AG08396 (cell line): ENCODE measurements at places on chromosomes 6 and 20.

GRCh38 chr20:11544029-11544678 is 373.5 kb upstream of the BTBD3 start:
- DNase-seq = peak; percentile 46

DNA sequence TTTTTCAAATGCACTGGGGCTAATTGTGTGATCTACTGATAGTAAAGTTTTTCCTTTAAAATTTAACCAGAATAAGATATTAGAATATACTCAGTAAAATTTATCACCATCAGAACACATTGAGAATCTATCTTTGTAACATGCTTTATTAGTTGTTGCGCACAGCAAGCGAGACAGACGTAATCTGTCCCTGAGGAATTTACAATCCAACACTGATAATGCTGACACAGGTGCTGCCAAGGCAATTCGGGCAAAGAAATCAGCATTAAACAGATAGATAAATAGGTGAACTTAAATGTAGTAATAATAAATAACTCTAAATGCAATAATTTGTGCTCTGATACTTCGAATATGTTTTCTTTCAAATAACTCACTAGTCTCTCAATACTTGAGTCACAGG is 607.2 kb downstream of the HTR1B start:
- DNase-seq = no peak

DNA sequence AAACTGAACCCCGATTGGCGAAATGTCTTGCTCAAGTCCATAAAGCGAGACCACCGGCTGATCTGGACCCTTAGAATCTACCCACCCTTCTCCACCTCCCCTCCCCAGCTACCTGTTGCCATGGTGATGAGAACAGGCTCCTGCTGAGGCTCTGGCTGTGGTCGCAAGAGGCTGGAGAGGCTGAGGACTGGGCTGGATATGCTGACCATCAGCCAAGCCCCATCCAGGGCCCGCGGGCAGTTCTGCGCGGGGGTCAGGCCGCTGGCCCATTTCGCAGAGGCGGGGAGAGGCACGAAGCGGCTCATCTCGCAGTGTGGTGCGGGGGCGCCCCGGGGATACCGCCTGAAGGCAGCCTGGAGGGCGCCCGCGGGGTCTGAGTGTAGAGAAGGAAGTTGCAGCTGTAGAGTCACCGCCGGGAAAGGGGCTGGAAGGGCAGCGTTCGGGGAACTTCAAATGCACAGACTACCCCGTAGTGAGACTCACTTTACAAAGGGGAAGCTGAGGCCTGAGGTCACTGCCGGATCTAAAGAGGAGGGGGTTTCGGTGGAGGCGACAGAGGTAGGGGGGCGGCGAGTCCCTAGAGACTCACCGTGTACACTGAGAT is 671 bp downstream of the TAPBP start:
- peak; percentile 43 for DNase-seq

- no peak for DNase-seq
These were observed 41.0 kb downstream of the PKHD1 start for GRCh38 chr6:52046456-52046855.

- no peak for DNase-seq
These were observed 17.8 kb upstream of the FKBP5 start for GRCh38 chr6:35706468-35706867.

GRCh38 chr20:41261790-41262717 is 55.5 kb downstream of the ZHX3 start:
- no peak for DNase-seq

DNA sequence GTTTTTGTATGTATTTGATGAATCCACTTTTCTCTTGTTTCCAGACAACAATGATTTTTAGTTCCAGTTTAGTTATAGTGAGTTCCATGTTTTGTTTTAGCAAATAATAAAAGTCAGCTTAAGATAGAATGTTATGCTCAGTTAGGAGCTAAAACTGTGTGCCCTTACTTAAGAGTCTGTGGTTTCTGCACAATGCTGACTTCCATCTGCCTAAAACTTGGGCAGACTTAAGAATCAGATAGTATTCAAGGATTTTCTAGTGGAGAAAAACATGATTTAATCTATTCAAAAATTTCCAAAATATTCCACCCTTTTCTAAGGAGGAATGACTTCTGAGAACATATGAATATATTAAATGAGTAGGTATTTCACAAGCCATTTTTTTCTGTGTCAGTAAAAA is 32.8 kb downstream of the LAMA4 start:
- DNase-seq = no peak

- DNase-seq = no peak
These were observed 15.6 kb downstream of the MANBAL start for GRCh38 chr20:37305079-37305478.

- DNase-seq = peak; percentile 34
These were observed 50.3 kb upstream of the GFRAL start for GRCh38 chr6:55276745-55277530.

DNA sequence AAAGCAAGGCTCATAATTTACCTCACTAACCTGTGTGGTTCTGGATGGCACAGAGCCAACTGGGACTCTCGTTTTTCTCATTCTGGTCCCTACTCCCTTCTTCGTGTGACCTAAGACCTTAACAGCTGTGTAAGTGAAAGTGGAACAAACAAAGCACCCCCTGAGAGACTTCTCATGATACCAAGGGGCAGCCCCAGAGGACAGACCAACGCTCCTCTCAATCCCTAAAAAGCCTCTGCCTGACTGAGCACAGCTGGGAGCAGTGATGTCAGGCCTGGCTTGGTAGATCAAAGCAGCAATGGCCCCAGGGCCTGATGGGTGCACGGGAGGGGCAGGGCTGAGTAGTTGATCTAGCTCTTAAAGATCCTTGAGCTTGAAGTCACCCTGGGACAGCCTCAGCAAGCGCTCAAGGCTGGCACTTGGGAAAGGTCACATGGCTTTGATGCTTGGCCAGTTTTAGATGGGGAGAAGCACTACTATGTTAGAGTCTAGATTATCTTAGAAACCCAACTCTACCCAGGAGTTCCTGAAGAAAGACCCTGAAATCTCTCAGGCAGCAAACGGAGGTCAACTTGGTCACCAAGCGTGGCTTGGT is 16.2 kb upstream of the TGM2 start:
- DNase-seq = no peak

DNA sequence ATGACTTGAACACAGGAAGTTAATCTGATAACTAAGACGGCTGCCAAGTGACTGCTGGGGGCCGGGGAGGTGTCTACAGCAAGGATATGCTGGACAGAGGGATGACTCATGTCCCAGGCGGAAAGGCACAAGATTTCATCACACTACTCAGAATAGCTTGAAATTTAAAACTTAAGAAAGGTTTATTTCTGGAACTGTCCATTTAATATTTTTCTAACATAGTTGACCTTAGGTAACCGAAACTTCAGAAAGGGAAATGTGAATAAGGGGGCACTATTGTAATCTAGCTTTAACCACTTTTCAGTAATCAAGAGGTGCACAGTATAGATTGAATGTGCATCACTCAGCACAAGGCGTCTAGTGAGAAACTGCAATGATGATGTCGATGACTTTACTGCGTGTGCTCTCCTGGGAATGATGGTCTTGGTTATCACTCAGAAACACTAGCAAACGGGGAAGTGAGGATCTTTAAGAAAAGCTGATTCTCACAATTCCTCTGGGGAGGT is 171.5 kb downstream of the QKI start:
- DNase-seq = peak; percentile 66

- no peak for DNase-seq
These were observed 84.4 kb upstream of the SCAF8 start for GRCh38 chr6:154648888-154649205.

- DNase-seq = peak; percentile 18
These were observed 4.0 kb upstream of the ADGRF5 start for GRCh38 chr6:46925563-46926253.

DNA sequence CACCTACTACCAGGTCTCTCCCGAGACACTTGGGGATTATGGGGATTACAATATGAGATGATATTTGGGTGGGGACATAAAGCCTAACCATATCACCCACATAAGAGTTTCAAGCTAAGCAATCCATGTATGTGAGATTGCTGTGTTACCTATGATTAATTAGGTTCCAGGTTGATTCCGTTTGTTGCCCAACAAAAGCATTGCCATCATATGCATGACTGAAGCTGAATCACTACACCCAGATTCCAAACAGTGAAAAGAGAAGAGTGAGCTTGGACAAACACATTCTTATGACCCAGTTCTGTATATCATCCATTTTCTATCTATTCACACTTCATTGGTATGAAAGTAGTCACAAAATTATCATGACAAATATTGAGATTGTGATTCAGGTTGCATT is 952.5 kb upstream of the MAN1A1 start:
- DNase-seq = no peak

GRCh38 chr6:25898289-25898977 is 24.4 kb upstream of the SLC17A3 start:
- no peak for DNase-seq

- DNase-seq = no peak
These were observed 11.4 kb downstream of the IYD start for GRCh38 chr6:150380256-150380655.

DNA sequence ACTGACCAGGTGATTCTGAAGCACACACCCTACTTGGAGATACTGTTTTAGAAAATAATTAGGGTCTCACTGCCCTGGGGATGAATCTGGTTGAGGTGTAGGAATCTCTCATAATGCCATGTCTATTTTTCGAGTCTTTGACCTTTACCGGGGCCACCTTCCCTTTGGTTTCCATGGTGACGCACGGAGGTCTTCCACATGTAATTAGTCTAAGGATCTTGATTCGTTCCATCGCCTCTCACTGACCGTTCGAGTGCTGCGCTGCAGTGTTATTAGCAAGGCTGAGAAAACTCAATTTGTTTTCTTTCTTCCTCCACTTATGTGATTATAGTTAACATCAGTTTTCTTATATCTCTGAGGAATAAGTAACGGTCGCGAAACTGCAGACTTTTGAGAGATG is 144.3 kb upstream of the SPACA1 start:
- no peak for DNase-seq

- no peak for DNase-seq
These were observed 41.3 kb upstream of the BTN3A2 start for GRCh38 chr6:26323525-26324294.

- no peak for DNase-seq
These were observed 356.2 kb downstream of the GJA1 start for GRCh38 chr6:121791396-121792315.

DNA sequence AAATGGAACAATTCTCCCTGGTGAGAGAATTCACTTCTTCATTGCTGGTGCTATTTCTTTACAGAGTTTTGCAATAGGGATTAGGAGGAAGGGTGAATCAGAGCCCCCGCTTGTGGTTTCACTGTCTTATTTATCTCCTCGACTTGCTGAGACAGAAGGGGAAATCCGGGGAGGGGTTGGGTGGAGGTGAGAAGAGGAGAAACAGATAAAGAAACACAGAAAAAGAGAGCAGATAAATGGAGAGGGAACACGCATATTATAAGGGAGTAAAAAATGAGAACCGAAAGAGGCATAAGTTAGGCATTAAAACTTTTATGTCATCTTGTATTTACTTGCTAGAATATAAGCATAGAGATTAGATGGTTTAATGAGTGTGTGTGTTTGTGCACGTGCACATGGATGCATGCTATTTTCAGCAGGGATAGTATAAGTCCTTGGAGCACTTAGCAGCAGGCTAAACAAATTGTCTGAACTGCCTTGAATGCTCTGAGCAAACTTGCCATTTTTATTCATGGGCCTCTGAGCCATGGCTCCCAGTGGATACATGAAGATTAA is 105.0 kb downstream of the OLIG3 start:
- DNase-seq = no peak

DNA sequence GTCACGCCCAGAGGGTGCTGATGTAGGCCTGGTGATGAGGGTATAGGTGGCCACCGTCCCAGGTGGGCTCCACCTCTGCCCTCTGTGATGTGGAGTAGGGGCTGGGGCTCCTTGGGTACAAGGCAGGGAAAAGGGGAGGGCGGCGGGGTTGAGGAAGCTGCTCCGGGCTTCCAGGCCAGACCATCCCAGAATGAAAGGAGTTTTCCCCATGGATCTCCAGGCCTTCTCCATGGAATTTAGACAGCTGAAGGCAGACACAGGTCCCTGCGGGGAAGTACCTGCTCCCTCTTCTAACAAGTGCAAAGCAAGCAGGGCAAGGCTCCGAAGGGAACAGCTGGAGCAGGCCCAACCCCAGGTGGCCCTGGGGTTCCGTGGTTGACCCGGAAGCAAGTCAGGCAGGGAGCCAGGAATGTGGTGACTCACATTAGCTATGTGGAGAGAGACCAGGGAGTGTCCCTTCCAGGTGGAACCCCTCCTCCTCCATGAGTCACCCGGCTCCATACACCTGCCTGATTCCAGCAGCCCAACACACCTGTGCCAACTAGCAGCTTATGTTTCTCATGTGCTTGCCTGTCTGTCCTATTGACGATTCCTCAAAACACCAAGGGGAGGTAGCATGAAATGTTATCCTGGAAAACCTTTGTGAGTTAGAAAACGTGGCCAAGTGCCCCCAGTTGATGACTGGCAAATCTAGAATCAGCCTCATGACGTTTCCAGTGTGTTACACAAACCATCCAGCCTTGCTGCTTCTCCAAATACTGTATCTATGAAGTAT is 59.7 kb upstream of the SNX9 start:
- DNase-seq = peak; percentile 34

DNA sequence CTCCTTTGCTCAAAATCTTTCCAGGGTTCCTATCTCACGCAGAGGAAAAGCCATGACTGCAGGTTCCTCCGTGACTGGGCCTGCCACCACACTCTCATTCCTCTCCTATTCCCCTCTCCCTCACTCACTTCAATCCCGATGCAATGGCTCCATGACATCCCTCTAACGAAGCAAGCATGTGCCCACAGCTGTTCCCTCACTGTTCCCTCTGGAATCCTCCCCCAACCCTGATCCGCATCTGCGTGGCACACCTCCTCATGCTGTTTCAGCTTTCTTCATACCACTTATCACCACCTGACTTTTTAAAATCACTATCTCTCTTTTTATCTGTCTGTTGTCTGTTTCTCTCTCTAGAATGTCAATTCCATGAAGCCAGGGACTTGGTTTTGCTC is 25.5 kb downstream of the ANGPT4 start:
- DNase-seq = no peak

- peak; percentile 52 for DNase-seq
These were observed 10.9 kb upstream of the E2F1 start for GRCh38 chr20:33697129-33697528.

DNA sequence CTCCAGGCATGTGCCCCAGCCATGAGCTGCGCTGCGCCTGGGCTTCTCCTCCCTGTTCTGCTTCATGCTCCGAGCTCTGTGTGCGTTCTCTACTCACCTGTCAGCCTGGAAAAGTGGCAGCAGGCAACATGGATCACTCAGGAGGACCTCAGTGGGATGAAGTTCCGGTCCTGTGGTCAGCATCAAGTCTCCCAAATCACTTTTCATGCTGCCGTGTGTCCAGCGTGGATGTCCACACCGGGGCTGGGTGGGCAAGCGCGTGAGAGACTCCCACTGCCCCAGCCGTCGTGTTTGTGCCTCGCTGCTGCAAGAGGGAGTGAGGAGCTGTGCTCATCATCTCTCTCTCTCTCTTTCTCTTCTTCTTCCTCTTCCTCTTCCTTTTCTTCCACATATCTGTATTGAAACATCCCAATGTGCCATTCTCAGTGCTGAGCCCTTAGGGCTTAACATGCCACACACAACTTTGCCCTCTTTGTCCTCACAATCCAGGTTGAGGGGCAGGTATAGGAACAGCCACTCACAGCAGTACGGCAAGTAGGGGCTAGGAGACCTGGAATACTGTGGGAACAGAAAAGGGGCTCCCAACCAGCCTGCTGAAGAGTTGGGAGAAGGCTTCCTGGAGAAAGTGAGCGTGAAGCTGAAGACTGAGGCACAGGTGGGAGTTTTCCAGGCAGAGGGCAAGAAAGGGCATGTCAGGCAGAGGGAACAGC is 3.8 kb upstream of the PDYN start:
- DNase-seq = no peak
